Activated CD4-positive, alpha-beta T cell treated with anti-CD3 and anti-CD28 coated beads, Interleukin-2, amount 50 U/mL, for 24 hours (primary cell): ENCODE measurements at places on chromosomes 11 and 22.

- DNase-seq = no peak
Measured at GRCh38 chr11:71301858-71302533, 49.6 kb upstream of the SHANK2 start.

DNA sequence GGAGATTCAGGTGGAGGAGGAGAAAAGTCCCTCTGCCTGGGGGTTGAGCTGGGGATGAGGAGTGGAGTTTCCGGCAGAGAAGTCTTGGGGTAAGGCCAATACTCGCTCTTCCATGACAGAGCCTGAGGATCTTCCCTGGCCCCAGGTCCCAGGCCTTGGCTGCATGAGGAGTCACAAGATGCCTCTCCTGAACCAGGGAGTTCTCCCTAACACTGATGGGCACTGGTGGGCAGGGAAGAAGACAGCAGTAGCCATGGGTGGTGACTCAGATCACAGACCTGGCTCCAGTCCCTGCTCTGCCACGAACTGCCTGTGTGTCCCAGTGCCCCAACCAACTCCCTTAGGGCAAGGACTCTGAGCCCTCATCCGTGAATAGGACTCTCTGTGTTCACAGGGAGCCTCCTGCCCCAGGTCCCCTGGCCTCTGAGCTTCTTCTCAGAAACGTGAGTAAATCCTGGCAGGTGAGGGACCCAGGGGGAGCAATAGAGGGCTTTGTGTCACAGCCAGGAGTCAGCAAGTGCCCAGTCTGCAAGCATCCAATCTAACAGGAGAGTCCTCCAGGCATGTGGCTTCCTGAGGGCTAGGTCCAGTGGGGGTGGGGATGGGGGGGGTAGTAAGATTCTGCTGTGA, 45.5 kb upstream of the FTH1 start:
- no peak for DNase-seq

- no peak for DNase-seq
Measured at GRCh38 chr11:10793470-10794255, 15.1 kb downstream of the EIF4G2 start.

- DNase-seq = no peak
Measured at GRCh38 chr22:50318356-50318697, 8.5 kb downstream of the DENND6B start.

DNA sequence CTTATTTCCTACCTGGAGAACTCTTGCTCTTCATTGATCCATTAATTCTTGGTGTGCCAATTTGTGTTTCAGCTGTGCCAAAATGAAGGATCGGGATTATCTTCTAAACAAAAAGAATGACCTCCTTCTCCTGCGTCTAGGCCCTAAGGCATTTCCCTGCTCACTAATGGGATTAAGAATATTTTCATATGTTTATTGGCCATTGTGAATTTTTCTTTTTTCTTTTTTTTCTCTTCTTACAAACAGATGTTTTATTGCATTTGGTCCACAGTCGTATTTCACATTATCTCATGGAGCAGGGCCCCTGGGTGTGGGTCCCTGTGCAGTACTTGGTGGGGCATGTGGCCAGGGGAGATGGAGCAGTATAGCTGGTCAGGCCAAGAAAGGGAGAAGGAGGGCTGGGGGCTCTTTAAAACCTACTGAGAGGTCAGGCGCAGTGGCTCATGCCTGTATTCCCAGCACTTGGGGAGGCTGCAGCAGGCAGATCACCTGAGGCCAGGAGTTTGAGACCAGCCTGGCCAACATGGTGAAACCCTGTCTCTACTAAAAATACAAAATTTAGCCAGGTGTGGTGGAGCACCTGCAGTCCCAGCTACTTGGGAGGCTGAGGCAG, 35.3 kb upstream of the HORMAD2 start:
- no peak for DNase-seq
